ENCODE measurements at places on chromosomes 3 and 15.

DNA sequence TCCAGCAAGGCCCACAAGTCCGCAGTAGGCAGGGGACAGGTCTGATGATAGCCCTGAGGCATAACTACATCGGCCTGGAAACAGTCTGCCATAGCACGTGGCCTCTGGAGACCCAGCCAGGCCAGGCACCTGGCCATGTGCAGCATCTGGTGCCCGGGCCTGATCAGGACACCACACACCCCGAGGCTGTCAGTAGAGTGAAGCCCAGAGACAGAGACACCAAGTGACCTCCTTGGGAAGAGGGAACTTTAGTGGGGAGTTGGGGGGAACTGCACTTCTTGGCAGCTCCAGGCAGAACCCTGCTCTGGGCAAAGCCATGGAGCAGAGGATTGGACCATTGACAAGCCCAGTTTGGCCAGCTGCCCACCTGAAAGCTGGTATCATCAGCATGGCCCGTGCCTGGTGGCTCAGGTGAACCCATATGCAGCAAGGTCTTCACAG lies 1.2 kb downstream of the SHISA5 start:
- DNase-seq: peak; percentile 84

GRCh38 chr3:151201051-151201730 lies 1.8 kb downstream of the GPR171 start:
- DNase-seq: no peak

GRCh38 chr3:108099244-108099643 lies 8.4 kb upstream of the CD47 start:
- no peak for DNase-seq

DNA sequence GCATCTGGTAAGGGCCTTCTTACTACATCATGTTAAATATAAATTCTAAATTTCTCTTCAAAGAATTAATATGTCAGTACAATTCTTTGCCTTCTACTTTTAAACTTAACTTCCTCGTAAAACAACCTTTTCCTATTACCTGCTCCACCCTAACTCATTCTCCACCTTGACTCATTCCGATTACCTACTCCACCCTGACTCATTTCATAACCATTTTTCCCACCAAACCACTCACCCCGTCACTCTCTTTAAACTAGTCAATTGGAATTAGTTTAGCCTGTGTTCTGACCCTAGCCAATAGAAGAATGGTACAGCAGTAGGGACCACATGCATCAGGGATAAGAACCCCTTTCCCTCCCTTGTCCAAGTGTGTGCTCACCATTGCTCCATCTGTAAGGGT lies 65.6 kb downstream of the PLSCR2 start:
- DNase-seq: no peak

GRCh38 chr15:71002316-71002715 lies 109.7 kb downstream of the LRRC49 start:
- no peak for DNase-seq

- DNase-seq: no peak
Observed at GRCh38 chr3:23294770-23295387, 91.8 kb downstream of the UBE2E2 start.

DNA sequence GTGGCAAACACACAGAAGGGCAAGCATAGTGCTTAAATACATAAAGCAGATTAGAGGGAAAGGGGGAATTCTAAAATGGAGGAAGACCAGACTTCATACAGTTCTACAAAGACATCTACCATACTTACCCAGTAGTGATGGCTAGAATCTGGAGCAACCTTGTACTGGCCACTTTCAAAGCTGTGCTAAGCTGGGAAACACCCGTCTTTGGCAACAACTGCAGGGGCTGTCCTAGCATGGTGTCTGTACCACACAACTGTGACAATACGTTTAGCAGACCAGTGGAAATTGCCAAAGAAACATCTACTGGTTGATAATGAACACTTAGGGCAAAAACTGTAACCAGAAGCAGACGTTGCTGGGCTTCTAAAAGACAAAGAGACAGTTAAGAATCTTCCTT lies 97.0 kb downstream of the FBXL22 start:
- DNase-seq: no peak

DNA sequence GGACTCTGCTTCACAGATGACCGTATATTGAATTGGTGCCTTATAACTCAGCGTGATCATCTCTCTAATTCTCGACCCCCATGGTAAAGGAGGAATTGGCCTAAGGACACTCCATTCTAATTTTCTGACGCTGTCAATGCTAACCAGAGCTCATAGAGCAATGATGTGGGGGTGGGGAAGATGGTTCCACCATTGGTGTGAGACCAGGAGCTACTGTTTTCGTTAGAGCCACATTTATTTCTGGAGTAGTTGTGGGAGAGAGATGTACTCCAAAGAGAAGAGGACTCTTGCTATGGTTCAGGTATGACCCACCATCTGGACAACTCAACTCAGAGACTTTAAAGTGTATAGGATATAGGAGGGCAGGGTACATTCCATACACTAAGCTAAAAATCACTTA lies 16.3 kb downstream of the ZBTB38 start:
- DNase-seq: no peak

GRCh38 chr3:125052624-125053303 lies 3.0 kb downstream of the HEG1 start:
- DNase-seq: no peak

DNA sequence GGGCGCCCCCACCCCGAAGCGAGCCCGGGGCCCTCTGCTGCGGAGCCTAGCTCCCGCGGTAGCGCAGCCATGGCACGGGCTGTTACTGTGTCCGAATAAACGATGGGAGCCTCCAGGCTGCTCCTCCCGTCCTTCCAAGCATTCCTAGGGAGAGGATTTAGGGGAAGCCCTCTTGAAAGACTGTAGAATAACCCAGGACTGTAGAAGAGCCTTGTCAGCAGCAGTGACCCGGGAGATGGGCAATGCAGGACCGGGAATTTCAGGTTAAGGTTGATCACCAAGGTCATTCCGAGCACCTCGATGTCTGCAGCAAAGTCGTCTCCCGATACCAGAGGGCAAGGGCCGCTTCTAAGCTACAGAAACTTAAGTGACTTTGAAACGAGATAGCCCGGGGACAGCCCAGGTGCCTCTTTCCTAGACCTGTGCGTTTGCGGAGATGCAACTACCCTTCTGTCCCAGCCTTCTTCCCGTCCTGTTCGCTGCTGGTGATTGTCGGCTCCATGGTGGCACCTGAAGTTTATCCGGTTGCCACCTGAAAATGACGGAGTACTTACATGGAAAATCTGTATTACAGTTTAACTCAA lies 753 bp upstream of the MYO5A start:
- DNase-seq: no peak

- no peak for DNase-seq
Observed at GRCh38 chr3:31765871-31766270, 215.2 kb downstream of the OSBPL10 start.

GRCh38 chr3:131082871-131083863 lies 56.5 kb downstream of the NEK11 start:
- peak; percentile 23 for DNase-seq

DNA sequence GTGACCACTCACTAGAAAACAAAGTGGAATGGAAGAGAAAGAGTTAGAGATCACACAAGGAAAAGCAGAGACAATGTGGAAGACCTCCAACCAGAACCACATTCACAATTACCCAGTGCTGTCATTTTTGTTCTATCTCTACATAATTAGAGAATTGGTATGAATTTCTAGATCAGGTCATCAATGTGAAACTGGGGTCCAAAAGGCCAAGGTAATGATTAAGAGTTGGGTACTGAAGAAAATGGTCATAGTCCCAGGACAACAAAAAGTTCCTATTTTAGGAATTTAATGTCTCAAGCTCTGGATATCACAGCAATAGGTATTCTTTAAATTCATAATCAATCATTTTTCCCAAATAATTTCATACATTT lies 84.7 kb upstream of the PPIB start:
- no peak for DNase-seq

DNA sequence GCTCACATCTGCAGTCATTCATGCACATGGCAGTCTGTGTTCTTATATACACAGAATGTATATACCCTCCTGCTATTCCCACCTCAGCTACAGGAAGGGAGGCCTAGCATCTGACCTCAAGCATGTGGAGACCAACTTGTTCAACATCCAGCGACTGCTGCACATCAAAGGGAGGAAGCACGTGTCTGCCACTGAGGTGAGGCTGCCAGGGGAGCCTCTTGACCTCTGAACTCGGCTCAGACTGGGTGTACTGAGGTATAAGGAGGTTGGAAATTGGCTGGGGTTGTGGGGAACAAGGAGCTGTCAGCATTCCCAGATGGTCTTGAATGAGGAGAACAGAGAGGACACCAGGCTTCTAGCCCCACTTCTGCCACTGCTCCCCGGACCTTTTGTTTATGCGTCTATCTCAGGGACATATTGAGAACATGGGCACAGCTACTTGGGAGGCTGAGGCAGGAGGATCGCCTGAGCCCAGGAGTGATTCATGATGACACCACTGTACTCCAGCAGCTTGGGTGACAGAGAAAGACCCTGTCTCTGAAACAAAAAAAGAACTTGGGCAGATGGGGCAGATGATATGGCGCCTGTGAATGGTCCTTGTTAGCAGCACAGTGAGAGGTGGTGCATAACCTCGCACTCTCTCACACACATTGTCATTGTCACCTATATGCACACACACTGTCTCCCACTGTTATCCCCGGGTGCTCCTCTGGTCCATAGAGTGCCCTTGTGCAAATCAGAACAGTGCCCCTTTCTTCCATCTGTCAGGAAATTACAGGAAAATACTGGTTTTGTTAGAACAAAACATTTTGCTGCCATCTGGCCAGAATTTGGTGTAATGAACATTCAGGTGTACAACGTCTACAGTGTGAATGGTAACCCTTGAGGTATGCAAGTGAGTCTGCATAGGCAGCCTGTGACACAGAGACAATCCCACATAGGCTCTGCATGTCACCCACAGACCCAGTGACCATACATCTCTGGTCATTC lies 5.4 kb downstream of the VILL start:
- DNase-seq: peak; percentile 5

- no peak for DNase-seq
Observed at GRCh38 chr3:172410702-172411477, 37.4 kb downstream of the GHSR start.

- peak; percentile 67 for DNase-seq
Observed at GRCh38 chr3:12175844-12176453, 17.2 kb upstream of the TIMP4 start.

DNA sequence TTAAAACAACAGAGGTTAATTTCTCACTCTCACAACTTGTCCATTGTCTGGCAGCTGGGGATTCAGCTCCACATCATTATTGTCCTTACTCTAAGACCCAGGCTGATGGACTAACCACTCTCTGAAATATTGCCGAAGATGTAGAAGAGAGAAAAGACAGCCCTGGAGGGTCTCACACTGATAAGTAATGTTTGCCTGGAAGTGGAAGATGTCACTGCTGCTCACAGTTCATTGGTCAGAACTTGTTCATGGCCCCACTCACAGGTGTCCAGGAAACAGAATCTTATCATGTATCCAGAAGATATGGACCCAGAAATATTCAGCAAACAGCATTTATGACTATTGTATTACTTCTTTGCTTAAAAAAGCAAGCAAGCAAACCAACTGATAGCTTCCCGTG lies 62.2 kb upstream of the LPP start:
- no peak for DNase-seq

- peak; percentile 69 for DNase-seq
Observed at GRCh38 chr15:62389885-62390790, 225.1 kb upstream of the C2CD4B start.

GRCh38 chr3:46280105-46280797 lies 38.0 kb downstream of the CCR3 start:
- no peak for DNase-seq

- no peak for DNase-seq
Observed at GRCh38 chr3:62361824-62362223, 11.5 kb downstream of the FEZF2 start.

GRCh38 chr3:134938029-134938525 lies 143.0 kb downstream of the EPHB1 start:
- no peak for DNase-seq

- peak; percentile 86 for DNase-seq
Observed at GRCh38 chr15:50182219-50183013, 420 bp downstream of the SLC27A2 start.

DNA sequence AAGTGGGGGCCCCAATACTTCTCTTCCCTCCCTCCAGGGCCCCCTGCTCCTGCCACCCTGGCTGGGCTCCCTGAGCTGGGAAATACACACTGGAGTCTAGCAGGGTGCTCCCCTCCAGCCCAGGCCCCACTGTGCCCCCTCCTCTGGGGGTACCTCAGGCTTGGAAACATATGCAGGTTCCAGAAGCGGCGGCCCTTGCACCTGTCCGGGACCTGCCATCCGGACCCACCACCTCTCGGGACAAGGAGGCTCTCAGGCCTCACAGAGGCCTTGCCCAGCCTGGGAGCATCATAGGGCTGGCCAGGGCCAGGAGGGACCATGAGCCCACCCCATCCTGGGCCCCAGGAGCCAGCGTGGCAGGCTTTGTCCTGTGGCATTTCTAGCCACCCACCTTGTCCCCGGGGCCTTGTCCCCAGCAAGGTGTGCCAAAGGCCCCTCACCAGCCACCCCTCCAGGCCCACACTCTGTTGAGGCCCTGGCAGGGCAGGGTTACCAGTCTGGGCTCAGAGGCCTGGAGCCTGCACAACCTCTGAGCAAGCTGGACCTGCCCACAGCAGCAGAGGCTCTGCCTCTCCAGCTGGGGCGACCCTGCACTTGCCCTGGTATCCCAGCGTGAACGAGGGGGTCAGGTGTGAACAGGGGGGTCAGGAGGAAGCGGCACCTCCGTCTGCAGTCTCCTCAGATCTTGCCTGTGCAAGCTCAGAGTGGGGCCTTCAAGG lies 45.8 kb downstream of the DNAJB8 start:
- DNase-seq: no peak

DNA sequence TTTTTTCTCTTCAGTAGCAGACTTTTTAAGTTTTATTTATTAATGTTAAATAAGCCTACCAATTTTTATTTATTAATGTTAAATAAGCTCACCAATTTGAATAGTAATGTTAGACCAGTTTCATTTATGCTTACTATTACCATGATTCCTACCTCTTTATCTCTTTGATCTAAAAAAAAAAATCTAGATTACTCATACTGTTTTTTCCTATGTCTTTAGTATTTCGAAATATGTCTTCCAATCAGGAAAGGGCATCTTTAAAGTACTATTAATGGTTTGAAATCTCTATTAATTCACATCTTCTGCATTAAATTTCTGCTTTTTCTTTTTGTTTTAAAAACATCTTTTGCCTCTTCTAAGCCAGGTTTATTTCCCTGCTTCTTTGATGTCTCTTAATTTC lies 27.5 kb upstream of the MAPKBP1 start:
- no peak for DNase-seq

- no peak for DNase-seq
Observed at GRCh38 chr3:141610939-141611338, 124.1 kb downstream of the RASA2 start.

Measured in pancreas (tissue), 10 donors.